ENCODE measurements at places on chromosomes 13 and 19.

- DNase-seq: peak; percentile 36
These were observed 28.8 kb upstream of the TUBGCP3 start for GRCh38 chr13:112616586-112617362.

DNA sequence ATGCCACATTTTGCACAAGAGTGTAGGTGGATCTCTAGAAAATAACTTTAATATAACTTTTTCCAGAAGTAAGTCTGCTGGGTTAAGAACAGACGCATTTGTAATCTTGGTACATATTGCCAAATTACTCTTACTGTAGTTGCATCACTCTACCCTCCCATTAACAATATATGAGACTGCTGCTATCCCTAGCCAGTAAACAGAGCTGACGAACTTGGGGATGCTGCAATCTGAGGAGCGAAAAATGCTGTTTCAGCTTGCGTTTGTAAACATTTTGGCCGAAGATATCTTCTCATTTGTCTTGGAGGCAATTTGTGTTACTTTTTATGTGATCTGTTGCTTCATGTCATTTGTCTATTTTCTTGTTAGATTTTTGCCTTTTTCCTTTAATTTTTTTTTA lies 1482.8 kb downstream of the OLFM4 start:
- DNase-seq: no peak

GRCh38 chr19:6161271-6161850 lies 25.9 kb downstream of the ACSBG2 start:
- peak; percentile 86 for DNase-seq

DNA sequence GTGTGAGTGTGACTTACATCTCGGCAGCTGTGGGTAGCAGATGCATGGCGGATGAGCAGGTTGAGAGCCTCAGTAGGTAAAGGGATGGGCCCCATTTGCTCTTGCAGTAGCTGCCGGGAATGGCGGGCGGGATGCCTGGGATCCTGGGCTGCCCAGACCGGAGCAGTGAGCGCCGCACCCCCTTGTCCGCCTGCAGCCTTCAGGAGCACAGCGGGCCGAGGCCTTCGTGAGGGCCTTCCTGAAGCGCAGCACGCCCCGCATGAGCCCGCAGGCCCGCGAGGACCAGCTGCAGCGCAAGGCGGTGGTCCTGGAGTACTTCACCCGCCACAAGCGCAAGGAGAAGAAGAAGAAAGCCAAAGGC lies 4.1 kb downstream of the POP4 start:
- DNase-seq: no peak

- DNase-seq: no peak
These were observed 1.5 kb downstream of the ZNF260 start for GRCh38 chr19:36526581-36526980.

DNA sequence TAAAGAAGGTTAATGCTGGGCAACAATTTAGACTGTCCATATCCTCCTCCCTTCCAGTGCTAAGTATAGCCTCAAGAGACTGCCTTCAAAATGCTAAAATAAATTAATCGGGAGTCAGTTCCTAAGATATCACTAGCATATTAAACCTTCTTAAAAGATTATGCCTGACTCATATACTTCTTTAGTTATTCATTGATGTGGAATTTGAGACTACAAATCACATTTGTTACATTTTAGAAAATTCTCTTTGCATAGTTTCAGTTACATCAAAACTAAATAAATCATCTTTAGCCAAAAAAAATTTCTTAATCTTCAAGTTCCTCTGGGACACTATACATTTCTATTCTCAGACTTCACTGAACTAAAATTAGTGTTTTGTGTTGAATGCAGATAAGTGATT lies 769.1 kb downstream of the PCDH9 start:
- no peak for DNase-seq

DNA sequence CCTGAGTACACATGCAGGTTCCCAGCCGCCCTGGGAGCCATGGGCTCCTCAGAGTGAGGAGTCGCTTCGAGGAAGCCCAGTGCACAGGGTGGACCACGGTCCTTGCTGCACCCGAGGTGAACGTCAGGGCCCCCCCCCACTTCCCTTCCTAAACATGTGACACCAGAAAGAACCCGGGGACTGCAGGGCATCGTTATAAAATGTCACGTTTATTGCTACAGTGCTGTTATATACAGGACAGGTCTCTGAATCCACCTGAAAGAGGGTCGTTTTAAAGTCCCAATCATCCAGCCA lies 3.8 kb upstream of the UQCR11 start:
- no peak for DNase-seq
